NCI-H1694 treated with DMSO at 0.1 percent for 48 hours (cell line): ENCODE measurements at places on chromosomes 1 and 21.
A peak's percentile ranks its signal among the peaks of the same experiment; 100 is the strongest.

DNA sequence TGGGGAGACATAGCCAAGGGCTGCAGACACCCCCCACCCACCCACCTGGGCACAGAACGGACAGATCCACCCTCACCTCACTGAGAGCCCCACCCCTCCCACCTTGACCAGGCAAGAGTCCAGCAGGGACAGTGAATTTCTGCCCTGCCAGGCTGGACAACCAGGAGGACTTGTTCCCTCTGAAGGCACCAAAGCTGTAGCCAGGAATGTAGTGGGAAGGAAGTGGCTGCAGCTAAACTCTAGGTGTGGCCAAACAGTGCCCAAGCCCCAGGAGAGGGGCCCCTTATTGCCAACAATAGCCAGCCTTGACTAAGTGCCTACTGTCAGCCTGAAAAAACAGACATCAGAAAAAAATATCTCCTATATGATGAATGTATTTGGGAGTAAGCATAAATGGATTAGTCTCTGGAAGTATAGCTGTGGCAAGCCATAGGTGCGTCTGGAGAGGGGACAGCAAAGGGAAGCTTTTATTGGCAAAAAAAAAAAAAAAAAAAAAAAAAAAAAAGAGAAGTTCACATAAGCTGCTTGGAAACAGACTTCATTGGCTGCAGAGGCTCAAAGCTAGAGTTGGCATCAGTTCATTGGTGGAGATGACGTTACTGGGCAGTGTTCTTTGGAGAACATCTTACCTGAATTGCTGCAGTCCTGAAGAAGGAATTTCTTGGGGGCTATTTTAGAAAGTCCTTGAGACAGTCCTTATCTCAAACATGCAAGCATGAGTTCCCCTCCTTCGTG is 64.1 kb upstream of the TMEM51 start:
- no peak for DNase-seq

DNA sequence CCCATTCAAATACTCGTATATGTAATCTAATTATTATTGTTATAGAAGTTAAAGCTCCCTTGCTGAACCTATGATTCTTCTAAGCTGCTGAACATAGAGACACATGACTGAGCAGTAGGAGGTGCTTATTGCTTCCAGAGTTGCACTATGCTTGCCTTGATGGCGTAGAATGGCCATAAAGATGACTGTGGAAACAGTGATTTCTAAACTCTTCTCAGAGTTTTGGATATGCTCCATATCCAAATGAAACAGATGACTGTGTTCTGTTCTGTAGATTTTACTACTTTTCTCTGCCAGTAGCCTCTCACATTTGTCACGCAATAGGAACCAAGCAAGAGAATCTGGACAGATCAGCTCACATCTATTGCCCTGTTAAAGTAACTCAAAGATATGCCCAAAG is 88.1 kb upstream of the CACYBP start:
- no peak for DNase-seq

GRCh38 chr1:183783342-183783741 is 21.6 kb upstream of the RGL1 start:
- DNase-seq: no peak

GRCh38 chr1:210570116-210570515 is 241.4 kb downstream of the HHAT start:
- DNase-seq: no peak

DNA sequence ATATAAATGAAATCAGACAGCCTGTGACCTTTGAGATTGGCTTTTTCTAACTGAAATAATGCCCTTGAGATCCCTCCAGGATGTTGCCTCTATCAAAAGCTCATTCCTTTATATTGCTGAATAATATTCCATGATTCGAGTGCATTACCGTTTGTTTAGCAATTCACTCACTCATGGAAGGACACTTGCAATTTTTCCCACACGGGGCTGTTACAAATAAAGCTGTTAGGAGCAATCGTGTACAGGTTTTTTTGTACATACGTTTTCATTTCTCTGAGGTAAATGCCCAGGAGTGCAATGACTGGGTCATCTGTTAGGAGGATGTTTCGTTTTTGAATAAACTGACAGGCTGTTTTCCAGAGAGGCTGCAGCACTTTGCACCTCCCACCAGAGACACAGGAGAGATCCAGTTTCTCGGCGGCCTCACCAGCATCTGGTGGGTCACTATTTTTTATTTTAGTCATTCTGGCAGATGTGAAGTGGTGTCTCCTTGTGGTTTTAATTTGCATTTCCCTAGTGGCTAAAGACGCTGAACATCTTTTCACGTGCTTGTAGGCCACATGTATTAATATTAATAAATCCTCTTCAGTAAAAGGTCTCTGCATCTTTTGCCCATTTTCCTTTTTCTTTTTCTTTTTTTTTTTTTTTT is 11.0 kb downstream of the PRDM15 start:
- no peak for DNase-seq

DNA sequence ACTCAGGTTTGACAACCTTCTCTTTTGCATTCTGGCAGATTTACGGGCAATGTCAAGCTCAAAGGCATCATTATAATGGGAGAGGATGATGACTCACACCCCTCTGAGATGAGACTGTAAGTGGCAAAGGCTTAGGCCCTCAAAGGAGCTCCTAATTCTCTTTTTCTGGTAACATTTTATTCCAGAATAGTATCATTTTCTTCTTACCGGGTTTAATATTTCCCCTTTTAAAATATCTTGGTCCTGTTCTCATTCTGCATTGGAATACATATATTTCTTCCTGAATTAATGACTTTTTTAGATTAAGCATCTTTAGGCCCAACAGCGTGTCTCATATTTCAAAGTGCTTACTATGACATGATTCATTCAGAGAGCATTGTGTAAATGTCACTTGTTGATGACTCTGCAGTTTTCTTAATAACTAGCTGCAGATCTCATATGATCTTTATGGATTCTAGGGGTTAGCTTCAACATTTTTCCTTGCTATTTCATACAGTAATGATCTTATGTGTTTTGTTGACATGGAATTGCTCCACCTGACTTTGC is 1.7 kb downstream of the PITHD1 start:
- no peak for DNase-seq

- DNase-seq: no peak
Measured at GRCh38 chr21:45615145-45615711, 28.3 kb upstream of the PCBP3 start.

DNA sequence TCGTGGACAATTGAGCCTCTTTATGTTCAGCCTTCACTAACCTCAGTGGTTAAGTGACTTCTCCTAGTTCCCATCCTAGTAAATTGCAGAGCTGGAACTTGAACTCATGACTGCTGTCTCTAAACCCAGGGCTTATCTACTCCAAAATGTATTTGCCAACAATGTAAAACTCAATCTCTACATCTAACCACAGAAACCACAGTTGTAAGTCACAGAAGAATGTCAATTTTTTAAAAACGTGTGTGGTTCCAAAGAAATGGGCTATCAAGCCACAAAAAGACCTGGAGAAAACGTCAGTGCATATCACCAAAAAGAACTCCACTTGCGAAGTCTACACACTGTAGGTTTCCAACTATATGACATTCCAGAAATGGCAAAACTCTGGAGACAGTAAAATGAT is 172.6 kb upstream of the HMCN1 start:
- no peak for DNase-seq

DNA sequence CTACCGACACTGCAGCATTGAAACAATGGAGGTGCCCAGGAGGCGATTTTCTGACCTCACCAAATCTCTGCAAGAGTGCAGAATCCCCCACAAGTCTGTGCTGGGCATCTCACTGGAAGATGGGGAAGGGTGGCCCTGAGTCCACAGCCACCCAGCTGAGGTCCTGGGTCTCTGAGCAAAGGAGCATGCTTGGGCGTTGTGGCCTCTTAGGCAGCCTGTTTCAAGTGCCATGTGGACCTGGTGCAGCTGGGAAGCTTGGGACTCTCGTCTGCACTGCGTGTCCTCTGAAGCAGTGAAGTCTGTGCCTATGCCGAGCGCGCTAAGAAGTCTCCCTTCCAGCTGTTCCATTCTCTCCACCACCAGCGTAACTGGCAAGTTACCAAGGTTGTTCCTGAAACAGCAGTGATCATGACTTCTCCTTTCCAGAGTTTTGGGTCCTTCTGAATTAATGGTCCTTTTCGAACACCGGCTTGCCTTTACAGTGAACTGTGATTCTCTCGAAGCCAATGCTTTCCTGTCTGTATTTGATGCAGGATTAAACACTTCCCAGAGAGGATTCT is 5.0 kb upstream of the PLA2G2C start:
- DNase-seq: peak; percentile 28

- DNase-seq: peak; percentile 41
Measured at GRCh38 chr1:202599669-202600431, 110.4 kb downstream of the SYT2 start.

- no peak for DNase-seq
Measured at GRCh38 chr1:169009666-169010065, 96.8 kb upstream of the ATP1B1 start.

- DNase-seq: no peak
Measured at GRCh38 chr1:156821801-156822200, 5.2 kb upstream of the SH2D2A start.

GRCh38 chr1:40711465-40712404 is 20.2 kb downstream of the NFYC start:
- DNase-seq: no peak

GRCh38 chr1:94096797-94097549 is 24.0 kb downstream of the ABCA4 start:
- DNase-seq: no peak

DNA sequence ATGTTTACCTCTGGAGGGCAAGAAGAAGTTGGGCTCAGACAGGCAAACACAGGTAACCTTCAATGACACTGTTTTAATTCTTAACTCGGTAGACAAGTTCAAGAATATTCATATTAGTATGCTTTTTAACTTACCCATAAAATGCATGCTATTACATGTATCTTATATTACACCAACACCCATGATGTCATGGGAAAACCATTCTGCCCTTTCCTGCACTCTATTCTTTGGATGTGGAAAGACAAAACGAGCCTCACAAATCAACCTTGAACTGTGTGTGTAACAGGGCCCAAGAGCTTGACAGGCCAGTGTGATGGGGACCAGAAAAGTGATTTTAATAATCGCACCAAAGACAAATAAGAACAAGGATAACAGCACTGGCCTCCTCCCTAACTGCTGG is 22.6 kb upstream of the RAP1GAP start:
- DNase-seq: no peak

DNA sequence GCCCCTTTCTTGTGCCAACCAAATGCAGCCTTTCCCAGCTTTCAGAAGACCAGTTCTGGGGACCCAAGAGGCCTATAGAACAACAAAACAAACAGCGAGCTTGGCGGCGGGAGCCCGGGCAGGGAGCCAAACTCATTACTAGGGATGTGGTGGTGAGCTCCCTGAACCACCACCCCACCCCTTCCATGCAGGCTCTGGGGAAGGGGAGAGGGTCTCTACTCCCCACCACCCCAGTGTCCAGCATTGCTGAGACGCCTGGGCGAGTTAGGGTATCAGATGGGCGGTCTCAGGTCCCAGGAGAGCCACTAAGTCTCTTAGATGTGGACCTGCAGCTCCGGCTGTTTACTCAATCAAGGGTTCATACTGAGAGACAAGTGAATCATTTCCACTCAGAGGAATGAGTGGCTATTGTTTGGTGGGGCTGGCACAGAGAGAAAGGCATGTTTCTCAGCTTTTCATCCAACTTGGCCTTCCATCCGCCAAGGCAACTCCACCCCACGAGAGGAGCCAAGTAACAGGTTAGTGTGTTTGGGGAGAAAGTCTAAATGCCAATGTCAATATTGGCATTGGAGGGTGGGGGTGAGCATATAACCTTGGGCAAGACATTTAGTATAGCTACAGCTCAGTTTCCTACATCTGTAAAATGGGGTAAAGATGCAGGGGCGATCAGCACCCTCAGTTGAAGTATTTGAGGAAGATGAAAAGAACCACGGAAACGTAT is 40.9 kb downstream of the PLXNA2 start:
- peak; percentile 72 for DNase-seq

GRCh38 chr1:113125517-113125916 is 52.5 kb downstream of the LRIG2 start:
- DNase-seq: no peak

GRCh38 chr21:25577424-25578055 is 29.7 kb downstream of the MRPL39 start:
- DNase-seq: no peak

DNA sequence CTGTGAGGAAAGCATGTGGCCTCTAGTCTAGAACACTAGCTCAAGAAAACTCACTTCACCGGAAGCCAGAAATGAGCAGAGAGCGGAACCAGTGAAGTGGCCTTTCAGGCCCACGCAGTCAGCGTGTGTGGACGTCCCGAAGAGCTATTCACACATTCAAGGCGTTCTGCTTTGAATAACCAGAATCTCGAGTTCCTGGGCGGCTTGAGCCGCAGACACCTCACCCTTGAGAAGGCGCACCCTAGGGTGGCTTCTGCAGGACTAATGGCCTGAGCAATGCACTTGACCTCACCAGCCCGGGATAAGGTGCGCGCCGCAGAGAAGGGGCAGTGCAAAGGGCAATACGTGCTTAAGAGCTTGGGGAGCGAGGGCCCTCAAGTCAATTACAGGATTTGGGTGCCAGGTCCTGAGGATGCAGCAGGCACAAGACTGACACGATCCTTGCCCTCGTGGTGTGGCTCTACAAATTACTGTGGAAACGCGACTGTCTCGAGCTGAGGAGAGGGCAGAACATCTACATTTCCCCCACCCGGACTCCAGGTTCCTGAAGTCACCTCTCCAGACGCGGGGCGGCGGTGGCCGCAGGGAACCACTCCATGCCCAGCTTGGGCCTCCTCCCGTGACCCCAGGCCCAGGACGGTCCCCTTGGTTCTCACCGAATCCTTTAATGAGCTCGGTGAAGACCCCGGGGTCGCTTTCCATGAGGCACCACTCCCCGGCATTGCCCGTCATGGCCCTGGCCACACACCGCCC is 455 bp downstream of the UCHL5 start:
- no peak for DNase-seq

GRCh38 chr1:196661345-196661744 is 9.5 kb downstream of the CFH start:
- DNase-seq: no peak

DNA sequence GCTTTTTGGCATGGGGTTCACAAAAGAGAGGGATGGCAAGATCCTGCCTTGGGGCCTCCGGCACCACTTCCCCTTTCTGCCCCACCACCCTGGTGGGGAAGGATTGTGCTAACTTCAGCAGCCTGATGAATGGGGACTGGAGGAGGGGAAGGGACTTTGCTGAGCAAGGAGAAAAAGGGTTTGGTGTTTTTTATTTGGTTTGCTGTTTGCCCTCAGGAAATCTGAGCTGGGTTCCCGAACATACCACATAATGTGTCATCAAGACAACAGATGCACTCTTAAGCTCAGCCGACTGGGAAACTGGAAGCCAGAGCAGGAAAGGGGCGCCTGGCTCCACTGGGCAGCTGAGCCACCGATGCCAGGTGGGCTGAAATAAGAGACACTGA is 19.8 kb downstream of the OLFML2B start:
- DNase-seq: no peak

DNA sequence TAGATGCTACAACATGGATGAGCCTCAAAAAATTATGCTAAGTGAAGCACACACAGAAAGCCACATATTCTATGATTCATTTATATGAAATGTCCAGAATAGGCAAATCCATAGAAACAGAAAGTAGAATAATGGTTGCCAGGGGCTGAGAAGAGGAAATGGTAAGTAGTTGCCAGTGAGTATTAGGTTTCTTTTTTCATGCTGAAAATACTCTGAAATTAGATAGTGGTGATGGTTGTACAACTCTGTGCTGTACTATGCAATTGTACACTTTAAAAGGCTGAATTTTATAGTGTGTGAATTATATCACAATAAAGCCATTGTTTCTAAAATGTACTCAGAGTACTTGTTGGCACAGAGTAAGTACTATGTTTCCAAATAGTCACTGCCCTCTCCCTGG is 15.5 kb upstream of the GFI1 start:
- no peak for DNase-seq

- no peak for DNase-seq
Measured at GRCh38 chr1:77582905-77583304, 99.6 kb downstream of the ZZZ3 start.
